ENCODE measurements at places on chromosomes 12 and 14. TPM values are rescaled to one million over a fixed set of nuclear protein-coding genes. Genes with fewer than 3 reads are reported as not detected.

The SP1 gene
- total RNA-seq = 39.0 TPM

The RNASE9 gene
- not detected for total RNA-seq

- no peak for DNase-seq
Measured at GRCh38 chr12:23753628-23754365, 195.7 kb downstream of the SOX5 start.

DNA sequence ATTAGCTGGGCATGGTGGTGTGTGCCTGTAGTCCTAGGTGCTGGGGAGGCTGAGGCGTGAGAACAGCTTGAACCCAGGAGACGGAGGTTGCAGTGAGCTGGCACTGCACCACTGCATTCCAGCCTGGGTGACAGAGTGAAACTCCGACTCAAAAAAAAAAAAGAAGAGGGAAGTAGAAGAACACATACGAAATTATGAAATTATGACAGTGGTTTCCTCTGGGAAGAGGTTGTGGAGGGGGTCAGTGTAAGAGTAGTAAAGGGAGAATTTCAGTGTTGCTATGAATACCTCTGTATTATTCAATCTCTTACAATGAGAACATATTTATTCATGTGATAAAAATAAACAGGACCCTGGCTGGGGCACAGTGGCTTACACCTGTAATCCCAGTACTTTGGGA, 24.7 kb upstream of the CSRNP2 start:
- DNase-seq = no peak

GRCh38 chr14:91317381-91318308, 73.1 kb upstream of the GPR68 start:
- DNase-seq = no peak

DNA sequence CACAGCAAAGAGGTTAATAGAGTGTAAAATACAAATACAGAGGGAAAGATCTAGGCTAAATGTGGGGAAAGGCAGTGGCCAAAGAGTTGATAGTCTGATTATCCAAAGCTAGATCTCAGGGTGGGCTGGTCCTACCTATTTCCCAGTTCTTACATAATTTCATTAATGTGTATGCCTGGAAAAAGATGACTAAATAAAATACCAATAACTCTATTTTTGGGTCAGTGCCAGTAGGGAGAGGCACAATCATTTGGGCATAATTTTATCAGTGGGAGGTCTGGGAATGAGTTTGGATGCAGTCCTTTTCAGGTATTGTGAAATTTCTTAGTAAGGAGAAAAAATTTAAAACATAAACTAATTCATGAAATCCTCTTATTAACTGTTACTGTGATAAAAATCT, 30.6 kb upstream of the CLEC14A start:
- DNase-seq = no peak

- no peak for DNase-seq
Measured at GRCh38 chr12:78457938-78458337, 406.6 kb upstream of the SYT1 start.

DNA sequence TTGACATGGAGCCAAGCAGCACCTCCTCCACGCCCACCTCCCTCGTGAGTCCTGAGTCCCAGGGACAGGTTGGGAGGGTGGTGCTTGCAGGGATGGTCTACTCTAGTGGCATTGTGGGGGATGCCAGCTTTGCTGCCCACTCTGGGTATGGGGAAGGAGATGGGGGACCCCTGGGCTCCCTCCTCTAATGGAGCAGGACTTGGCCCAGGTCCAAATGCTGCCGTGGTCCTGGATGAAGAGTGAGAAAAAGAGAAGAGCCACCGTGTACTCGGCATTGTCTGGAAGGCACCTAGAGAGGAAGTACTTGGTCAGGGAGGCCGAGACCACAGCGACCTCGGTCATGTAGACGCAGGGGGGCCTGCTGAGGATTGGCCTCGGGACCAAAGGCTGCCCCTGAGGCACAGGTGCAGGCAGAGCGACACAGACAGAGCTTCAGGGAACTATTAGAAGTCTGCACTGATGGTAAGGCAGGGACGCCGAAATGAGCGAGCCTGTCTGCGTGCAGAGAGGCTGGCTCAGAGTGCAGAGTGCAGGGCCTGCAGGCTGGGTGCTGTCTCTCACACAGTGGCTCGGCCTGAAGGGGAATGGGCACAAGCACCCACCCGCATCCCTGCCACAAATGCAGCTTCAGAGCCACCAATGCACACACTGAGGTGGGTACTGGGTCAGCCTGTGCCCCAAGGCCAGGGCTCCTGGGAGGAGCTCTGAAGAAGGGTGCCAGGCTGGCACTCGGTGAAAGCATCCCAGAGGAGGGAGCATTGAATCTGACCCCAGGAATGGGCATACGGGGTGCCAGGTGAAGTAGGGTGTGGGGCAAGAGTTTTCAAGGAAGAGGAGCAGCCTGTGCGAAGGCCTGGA, 17.4 kb downstream of the NGB start:
- no peak for DNase-seq
